Stimulated activated CD8-positive, alpha-beta memory T cell treated with anti-CD3 and anti-CD28 coated beads, Interleukin-4, amount 100 ng/mL, for 48 hours (primary cell): ENCODE measurements at places on chromosomes 7 and 10.

DNA sequence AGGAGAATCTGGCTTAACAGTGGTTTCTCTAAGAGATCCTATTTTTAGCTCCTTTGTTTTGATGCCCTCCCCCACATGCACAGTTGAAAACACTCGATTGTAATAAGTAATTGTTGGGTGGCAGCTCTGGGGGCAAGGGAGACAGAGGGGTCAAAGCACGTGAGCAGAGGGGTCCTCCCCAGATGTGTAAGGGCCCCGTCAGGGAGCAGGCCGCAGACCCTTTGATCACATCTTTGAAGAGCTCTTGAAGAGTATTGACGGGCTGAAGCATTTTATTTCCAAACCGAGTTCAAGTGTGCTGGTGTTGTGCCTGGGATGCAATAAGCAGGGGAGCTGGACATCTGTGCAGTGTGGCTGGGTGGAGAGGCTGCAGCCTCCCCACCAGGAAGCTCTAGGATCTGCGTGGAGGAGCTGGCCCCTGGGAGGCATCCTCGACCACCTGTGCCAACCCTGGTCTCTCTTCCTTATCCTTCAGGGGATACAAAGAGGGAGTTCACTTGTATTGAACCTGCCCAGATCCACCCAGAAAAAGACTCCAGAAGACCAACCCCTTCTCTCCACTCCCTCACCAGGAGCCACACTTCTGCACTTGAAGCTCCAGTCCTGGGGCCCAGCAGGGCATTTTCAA lies 473.0 kb upstream of the MGMT start:
- DNase-seq = no peak

DNA sequence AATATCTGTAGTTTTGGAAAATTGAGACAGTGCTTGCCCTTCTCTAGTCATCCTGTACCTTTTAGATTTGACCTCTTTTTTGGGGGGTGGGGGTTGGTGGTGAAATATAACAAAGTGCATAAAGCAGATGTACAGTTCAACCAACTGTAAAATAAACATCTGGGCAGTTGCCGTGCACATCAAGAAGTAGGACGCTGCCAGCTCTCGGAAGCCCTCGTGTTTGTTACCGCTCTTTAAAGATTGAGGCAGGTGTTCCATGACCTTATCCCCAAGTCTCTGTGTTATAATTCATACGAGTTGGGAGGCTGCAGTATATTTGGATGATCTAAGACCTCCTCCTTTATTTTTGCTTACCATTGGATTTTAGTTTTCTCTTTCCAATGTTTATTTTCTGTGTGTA lies 55.1 kb downstream of the SDK1 start:
- DNase-seq = no peak

GRCh38 chr7:73622909-73623797 lies 1.2 kb downstream of the MLXIPL start:
- DNase-seq = no peak

DNA sequence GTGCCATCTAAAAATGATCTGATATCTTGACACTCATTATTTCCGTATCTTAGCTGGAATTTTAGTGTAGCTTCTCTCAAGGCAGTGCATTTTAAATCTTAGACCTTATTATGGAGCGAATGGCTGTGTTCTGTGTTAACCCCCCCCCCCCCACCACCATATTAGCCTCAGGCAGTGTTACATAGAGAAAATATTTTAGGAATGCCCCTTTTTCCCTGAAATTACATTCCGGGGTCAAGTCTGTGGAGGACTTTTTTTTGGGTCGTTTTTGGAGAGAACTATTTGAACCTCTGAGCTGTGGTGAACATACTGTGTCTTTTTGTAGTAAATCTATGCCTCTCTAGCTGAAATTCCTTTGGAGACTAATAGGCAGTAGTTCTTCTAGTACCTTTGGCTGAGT lies 3.1 kb downstream of the CCDC126 start:
- no peak for DNase-seq

GRCh38 chr7:38339953-38340819 lies 66.8 kb upstream of the TARP start:
- DNase-seq = no peak

DNA sequence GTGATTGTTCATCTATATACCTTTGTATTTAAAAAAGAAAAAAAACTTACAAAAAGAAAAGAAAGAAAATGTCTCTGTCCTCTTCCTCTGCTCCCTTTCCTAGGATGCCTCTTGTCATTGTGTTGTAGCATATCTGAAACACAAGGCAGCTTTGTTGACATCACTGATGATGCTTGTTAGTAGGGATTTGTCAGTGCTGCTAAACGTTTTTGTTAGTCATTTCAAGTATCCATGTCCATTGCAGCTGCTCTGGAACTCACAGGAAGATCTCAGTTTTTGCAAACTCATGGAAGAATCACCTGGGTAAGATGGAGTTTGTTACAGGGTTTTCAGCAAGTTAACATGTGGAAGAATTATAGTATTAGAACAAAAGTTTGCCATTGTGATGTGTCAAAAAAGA lies 123.6 kb downstream of the CCSER2 start:
- DNase-seq = no peak

- DNase-seq = no peak
Observed at GRCh38 chr7:139743267-139743966, 34.4 kb downstream of the HIPK2 start.

DNA sequence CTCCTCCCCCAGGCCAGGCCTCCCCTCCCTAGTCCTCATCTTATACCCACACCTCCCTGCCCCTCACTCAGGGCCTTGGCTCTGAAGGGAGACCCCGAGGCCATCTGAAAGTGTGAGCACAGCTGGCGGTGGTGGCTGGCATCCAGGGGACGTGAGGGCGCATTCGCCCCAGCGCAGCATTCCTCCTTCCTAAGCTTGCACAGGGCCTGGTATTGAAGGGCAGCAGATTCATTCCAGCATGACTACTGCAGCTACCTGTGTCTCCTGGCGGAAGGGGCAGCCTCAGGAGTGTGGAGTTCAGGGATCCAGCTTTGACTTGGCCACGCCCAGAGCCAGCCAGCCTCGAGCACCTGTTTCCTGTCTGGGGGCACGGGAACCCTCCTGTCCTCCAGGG lies 72.6 kb downstream of the PARP12 start:
- no peak for DNase-seq

DNA sequence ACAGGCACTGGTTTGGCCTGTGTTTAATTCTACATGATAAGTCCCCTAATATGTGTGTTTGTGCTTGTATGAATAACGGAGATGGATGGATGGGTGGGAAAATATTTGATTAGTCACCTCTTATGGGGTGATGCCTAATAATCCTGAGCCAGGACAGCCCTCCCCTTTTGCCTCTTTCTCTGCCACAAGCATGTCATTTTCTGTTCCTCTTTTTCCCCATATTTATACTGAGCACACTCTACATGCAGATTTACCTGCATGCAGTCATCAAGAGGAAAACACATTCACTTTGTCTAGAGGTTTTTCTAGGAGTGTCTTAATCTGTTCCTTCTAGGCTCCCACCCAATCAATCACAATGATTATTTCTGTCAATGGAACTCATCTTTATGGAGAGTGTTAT lies 111.6 kb upstream of the TBX20 start:
- DNase-seq = no peak

GRCh38 chr10:16570731-16571130 lies 49.1 kb upstream of the C1QL3 start:
- DNase-seq = no peak

DNA sequence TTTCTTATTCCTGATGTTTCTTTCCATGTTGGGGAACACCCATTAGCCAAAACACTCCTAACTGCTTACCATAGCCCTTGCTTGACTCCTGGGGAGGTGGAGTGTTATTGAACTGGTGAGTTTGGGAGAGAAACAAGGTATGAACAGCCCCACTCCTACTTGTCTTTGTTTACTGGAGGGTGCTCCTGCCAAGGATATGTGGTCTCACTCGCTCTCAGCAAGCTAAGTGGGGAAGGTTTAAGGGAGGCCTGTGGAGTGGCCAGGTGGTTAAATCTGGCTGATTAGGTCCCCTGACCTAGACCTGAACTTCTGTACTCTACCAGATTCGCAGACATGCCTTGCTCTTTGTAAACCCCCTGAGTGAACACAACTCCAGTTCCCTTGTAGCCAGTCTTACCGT lies 300.1 kb downstream of the PTEN start:
- no peak for DNase-seq

GRCh38 chr7:4073750-4074149 lies 608.3 kb upstream of the FOXK1 start:
- no peak for DNase-seq

DNA sequence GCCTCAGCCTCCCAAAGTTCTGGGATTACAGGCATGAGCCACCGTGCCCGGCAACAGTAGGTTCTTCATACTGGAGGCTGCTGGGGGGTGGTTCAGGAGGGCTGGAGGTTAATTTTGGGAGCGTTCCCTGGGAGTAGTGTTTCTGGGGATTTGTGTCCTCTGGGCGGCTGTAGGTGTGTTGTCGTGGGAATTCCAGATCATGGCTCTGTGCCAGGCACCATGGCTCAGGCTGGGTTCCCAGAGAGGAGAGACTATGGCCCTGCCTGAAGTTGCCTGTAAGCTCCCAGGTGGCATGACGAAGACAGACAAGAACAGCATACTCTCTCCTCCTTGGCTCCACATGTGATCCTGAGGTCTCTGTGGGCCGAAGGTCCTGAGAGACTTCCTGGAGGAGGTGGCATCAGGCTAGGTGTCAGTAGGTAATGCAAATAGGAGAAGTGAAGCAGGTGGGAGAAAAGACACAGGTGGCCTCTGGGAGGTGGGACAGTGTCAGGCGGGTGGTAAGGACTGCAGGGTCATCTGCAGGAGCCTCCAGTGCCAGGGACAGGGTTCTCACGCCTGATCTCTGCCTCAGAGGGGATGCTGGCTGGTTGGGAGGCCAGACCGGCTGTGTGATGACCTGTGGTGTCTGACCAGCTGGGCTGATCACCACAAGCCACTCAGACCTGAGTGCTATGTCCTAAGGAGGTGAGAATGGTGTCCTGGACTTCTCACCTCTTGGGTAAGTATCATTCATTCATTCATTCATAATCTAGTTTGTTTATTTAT lies 18.7 kb downstream of the CLIP2 start:
- no peak for DNase-seq

DNA sequence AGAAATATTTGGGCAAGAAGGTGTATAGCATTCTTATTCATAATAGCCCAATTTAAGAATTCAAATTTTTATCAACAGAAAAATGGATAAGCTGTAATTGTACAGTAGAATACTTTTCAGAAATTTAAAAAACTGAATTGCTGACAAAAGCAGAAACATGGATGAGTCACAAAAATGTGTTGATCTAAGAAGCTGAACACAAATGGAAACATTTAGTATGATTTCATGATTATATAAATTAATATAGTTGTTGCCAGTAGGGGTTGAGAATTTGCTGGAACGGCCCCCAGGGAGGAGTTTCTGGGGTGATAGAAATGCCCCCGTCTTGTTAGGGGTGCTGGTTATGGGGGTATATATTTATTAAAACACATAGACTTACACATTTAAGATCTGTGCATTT lies 179.1 kb downstream of the KLF6 start:
- DNase-seq = no peak

DNA sequence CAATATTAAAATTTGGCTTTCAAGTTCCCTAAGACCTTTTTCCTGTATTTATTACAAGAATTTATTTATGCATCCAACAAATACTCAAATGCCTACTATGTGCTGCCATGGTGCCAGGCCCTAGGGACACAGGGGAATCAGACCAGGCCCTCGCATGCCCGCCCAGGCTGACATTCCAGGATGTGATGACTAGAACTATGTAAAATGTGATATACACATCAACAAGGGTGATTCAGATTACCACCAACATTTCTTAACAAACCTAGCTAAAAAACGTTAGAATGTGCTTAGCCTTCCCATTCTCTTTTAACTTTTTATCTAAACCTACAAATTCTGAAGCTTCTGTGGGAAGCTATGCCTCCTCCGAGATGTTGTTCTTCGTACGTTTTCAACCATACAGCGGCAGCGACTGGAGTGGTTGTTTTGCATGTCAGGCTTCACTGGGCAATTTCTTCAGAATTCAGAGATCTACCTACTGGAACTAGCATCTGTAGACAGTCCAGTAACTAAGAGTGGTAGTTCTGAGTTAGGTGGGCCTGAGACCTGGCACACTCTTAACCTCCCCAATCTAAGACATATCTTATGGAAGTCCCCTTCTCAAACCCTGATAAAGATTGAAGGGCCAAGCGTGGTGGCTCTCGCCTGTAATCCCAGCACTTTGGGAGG lies 22.1 kb downstream of the GNA12 start:
- DNase-seq = no peak

- DNase-seq = no peak
Observed at GRCh38 chr10:104904753-104905323, 263.7 kb downstream of the SORCS3 start.

DNA sequence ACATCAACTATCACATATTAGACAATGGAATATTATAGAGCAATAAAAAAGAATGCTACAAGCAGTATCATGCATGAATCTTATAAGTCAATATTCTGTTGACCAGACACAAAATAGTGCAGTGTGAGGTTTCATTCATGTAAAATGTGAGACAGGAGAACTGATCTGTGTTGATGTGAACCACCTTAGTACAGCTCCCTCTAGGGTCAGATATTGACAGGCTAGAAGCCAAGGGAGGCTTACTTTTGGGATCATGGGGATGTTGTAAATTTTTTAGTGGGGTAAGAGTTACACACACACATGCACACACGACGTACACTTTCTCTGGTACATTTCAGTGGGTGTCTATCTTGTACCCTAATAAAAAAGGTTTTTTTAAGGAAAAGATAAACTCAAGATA lies 231.6 kb upstream of the FOXK1 start:
- no peak for DNase-seq

DNA sequence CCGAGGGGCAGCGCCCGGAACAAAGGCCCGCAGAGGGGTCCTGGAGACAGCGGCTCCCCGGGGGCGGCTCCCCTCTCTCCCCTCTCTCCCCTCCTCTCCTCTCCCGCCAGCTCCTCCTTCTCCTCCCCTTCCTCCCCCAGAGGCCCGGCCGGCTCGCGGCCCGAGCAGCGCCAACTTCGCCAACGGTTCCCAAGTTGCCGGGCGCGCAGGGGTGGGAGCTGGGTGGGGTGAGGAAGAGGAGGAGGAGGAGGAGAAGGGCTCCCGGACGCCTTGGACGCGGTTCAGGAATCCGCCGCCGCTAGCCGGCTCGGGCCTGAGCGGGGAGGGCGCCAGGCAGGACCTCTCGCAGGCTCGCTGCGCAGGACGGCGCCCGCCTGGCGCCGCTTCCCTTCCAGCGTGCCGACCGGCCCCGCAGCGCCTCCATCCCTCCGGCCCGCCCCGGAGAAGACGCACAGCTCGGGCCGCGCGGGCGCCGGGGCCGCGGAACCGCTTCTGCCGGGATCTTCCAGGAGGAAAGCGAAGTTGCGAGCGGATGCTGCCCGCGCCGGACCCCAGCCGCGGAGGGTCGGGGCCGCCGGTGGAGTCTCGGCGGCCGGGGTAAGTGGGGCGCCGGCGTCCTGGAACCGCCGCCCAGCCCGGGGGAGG lies at the start of gene CHST3:
CHST3 (plus strand) TSS at position 298 of the 645 bp plus-strand sequence. CDS start 41,448 bp downstream, outside the sequence.
- peak; percentile 42 for DNase-seq
